ENCODE measurements at places on chromosomes 3 and 15.

- peak; percentile 63 for DNase-seq
Observed at GRCh38 chr15:74615508-74616365, at the start of gene CLK3. CLK3 (plus strand) TSS chr15:74615836; CDS start chr15:74619197, 3,361 bp downstream.

GRCh38 chr3:142224482-142225072, 808 bp downstream of the GK5 start:
- no peak for DNase-seq

GRCh38 chr15:31412824-31413223, 86.2 kb downstream of the KLF13 start:
- no peak for DNase-seq

- DNase-seq = peak; percentile 91
Observed at GRCh38 chr3:81743096-81744025, 18.1 kb downstream of the GBE1 start.

DNA sequence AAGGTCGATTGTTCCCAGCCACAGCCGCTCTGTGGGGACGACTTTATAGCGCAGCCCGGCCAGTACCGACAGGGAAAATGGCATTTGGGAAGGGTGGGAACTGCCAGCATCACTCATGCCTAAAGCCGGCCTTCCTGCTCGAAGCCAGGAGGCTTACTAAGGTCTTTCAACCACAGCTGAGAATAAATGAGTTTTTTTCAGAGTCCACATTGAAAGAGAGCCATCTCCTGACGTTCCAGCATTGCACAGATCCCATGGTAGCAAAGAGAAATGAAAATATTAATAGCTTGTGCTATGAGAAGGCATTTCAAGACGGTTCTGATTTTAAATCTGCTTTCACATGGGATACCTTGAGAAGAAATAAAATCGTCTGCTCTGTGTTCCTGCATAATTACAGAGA, 230.2 kb upstream of the IGF1R start:
- DNase-seq = no peak

DNA sequence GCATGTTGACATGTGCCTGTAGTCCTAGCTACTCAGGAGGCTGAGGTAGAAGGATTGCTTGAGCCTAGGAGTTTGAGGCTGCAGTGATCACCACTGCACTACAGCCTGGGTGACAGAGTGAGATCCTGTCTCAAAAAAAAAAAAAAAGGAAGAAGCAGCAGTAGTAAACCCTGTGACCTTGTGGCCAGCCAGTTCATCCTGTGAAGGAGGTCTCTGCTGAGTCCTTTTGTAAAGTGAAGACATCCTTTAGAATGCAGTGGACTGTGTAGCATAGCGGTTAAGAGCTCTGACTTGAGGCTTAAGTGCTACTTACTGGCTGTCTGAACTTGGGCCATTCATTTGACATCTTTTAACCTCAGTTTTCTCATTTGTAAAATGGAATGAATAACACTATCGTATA, 8.3 kb downstream of the EXOSC7 start:
- DNase-seq = no peak

DNA sequence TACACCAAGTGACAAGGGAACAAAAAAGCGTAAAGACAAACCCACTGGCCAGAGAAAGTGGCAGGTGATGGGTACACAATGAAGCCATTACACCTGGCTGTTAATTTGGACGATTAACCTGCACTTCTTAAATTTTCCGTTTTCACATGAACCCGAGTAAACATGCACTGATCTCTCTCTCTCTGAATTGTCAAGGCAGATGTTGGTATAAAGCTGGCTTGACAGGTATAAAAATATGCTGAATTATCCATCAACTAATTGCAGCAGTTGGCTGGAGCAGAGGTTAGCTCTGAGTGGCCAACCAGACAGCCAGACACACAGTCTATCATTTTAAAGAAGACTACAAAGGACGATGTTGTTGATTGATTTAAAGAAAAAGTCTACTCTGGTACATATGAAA, 561.7 kb upstream of the ALCAM start:
- DNase-seq = no peak

GRCh38 chr3:29430558-29430971, 149.7 kb downstream of the RBMS3 start:
- peak; percentile 51 for DNase-seq

GRCh38 chr3:44132061-44132460, 109.6 kb upstream of the TOPAZ1 start:
- DNase-seq = no peak

Data from AG04450 (cell line).